Dorsolateral prefrontal cortex (tissue), 122 donors: ENCODE measurements at places on chromosomes 3 and 15. TPM values are rescaled to one million over a fixed set of nuclear protein-coding genes. Genes with fewer than 3 reads are reported as not detected.

Gene LRRC58
- total RNA-seq = 21.4 TPM

DNA sequence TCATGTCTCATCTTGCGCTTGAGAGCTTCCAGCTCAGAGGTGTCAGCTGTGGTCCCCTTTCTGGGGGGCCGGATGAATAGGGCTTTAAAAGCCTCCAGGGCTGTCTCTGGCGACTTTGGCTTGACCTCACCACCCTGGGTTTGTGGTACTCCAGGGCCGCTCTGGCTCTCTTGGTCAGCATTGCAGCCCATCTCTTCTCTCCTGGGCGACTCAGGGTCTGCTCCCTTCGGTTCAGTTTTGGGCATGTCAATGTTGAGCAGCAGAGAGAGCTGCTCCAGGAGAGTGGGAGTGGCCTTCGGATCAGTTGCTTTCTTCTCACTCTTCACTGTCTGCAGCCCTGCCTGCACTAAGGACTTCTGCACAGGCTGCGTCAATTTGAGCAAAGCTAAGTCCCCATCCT lies 127.9 kb downstream of the FMN1 start:
- DNase-seq = no peak

- no peak for DNase-seq
Observed at GRCh38 chr3:109413049-109413448, 75.7 kb upstream of the DPPA4 start.

GRCh38 chr3:184189421-184189820 lies 3.4 kb downstream of the ABCF3 start:
- no peak for DNase-seq

DNA sequence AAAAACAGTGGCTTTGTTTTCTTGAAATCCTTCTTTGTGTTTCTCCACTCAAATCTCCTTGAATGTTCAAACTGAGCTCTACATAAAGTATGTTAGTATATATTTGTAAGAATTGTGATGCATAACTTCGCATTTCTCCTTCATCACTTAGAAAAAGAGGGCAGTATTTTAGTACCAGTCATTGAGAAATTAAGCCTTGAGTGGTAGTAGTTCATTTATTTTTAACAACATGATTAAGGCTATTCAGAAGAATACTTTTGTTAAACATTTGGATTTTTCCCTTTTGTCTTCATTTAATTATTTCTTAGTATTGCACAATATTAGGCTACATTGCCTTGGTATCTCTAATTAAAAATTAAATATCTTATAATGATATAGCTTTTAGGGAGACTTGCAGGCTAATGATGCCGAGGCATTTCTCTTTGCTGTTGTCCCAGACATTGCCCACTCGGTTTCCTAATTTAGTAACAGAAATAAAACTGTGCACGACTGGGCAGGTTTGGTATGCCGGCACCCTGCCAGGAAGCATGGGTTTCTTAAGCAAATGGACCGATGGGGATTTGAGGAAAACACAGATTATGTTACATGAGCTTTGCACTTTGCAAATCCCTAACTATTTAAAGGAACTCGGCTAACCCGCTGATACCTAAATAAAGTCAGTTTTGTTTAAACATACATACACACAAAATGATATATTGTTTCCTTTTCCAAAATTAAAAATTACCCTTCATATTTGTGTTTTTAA lies 54.7 kb downstream of the LRRC28 start:
- no peak for DNase-seq

DNA sequence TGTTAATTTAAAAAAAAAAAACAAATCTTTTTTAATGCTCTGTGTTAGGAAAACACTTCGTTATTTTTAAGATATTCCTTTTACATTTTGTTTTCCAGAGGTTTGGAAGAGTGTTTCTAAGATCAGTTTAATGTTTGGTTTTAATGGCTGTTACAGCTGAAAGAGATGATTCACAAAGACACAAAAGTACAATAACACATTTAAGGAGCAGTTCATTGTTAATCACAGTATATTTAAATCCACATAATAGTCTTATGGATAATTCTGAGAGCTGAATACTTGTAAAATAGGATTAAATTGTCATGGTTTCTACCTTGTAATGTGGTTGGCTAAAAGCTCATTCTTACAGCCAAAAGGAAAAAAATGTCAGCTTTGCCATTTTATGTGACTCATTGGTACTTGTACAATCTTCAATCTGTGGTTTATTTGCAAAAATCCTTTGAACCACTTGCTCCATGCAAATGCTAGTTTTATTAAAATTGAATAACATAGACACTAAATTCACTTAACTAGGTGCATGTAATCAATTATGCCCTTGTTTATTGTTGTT lies 426.4 kb downstream of the NLGN1 start:
- DNase-seq = no peak

DNA sequence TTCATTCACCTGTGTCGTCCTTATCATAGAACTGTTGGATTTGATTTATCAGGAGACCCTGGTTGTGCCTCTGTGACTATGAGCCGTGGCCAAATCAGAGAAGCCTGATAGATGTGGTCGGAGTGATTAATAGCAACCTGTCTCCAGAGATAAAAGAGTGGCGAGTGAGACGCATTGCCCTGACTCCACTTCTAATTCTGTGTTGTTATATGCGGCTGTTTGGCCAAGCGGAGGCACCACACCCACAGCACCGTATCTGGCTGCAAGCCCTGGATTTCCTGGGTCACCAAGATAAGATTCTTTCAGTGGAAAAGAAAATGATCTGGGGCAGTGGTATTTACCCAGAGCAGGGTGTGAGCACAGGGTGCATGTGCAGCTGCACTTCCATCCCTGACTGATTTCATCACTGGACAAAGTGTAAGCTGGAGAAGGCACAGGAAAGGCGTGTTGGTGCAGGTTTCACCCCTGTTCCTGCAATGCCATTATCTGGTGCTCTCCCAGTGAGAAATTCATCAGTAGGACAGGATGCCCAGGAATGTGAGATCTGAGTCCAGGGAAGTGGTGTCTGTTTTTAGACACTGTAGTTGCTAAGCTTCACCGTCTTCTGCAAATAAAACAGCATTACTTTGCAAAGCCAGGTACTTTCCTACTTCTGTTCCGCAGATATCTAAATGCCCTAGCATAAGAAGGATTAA lies 84.6 kb downstream of the CD47 start:
- DNase-seq = no peak

GRCh38 chr3:24793896-24794295 lies 299.2 kb upstream of the THRB start:
- no peak for DNase-seq

Gene TMC3
- 0.28 TPM for total RNA-seq

DNA sequence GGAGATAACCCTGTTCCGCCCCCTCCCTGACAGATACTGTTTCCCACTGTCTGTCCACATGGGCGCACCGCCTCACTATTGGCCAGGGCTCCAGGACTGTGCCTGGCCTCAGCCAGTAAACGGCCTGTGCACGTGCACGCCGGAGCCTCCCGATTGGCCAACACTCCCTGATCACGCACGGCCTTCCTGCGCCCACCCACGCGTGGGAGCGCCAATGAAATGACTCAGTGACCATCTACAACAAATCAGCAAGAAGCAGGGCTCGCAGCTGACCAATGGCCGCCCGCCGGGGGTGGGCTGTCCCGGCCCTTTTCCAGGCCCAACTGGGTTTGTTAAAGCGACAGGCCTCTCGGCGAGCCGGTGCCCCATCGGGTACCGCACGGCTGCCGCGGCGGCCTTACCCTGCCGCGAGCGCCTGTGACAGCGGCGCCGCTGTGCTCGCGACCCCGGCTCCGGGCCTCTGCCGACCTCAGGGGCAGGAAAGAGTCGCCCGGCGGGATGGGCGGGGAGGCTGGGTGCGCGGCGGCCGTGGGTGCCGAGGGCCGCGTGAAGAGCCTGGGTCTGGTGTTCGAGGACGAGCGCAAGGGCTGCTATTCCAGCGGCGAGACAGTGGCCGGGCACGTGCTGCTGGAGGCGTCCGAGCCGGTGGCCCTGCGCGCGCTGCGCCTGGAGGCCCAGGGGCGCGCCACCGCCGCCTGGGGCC lies at the start of gene ARRDC4:
Gene ARRDC4, plus strand, starts transcription at position 340 of the 703 bp plus-strand sequence. Its CDS starts 159 bp downstream, at position 499.
- peak; percentile 100 for DNase-seq

- DNase-seq = no peak
Observed at GRCh38 chr3:28786446-28786845, 437.8 kb upstream of the AZI2 start.

DNA sequence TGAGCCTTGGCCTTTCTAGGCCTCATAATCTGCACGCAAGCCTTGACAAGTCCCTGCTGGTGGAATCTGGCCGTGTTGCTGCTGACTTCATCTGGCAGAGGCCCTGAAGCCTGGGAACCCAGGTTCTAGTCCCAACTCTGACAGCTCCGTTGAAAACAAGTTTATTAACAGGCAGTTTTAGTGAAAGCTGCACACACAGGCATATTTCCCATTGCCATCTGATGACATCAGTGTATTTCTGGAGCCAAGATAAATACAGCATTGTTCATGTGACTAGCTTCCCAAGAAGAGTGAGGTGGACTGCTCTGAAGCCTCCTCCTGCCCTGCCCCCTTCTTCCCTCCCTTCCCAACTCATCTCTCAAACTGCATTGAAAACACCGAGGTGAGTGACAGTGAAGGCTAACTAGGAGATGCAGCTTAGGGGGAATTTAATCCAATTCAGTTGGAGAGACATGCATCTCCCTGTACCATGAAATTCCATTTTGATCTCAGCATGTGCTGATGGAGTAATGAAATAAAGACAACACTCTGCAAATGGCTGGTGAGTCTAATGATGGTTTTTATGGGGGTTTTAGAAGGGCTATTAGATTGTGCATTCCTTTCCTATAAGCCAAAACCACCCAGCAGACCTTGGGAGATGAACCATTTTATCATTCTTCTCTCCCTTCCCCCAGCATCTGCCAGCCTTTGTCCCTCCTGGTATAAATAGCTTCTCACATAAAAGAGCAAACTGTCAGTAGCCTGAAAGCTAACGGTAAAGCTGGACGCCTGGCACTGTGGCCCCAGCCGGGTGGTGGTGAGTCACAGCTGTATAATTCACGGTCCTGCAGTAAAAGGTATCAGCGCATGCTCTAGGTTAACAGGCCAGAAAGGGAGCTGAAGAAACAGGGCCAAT lies 38.0 kb downstream of the PRICKLE2 start:
- DNase-seq = no peak

- no peak for DNase-seq
Observed at GRCh38 chr3:69646287-69647067, 92.8 kb upstream of the MITF start.

- no peak for DNase-seq
Observed at GRCh38 chr3:139093840-139094239, 49.1 kb upstream of the PRR23C start.

Gene PLA1A
- 14.9 TPM for total RNA-seq

- no peak for DNase-seq
Observed at GRCh38 chr3:33424606-33425452, 15.4 kb downstream of the UBP1 start.

DNA sequence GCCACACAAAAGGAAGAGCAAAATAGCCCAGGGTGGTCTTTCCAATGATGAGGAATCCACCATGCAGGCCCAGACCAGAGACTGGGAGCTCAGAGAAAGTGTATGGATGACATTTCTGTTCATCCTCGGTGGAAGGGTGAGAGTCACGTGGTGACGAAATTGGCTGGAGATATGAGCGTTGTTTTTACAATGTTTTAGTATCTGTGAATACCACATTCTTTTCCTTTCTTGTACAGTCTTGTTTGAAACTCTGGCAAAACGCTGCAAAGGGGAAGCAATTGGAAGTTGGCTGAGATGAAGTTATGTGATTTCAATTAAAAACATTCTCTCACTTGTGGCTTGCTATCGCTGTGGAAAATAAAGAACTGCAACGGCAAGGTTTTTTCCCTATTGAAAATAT lies 137.5 kb downstream of the MAGI1 start:
- DNase-seq = no peak

DNA sequence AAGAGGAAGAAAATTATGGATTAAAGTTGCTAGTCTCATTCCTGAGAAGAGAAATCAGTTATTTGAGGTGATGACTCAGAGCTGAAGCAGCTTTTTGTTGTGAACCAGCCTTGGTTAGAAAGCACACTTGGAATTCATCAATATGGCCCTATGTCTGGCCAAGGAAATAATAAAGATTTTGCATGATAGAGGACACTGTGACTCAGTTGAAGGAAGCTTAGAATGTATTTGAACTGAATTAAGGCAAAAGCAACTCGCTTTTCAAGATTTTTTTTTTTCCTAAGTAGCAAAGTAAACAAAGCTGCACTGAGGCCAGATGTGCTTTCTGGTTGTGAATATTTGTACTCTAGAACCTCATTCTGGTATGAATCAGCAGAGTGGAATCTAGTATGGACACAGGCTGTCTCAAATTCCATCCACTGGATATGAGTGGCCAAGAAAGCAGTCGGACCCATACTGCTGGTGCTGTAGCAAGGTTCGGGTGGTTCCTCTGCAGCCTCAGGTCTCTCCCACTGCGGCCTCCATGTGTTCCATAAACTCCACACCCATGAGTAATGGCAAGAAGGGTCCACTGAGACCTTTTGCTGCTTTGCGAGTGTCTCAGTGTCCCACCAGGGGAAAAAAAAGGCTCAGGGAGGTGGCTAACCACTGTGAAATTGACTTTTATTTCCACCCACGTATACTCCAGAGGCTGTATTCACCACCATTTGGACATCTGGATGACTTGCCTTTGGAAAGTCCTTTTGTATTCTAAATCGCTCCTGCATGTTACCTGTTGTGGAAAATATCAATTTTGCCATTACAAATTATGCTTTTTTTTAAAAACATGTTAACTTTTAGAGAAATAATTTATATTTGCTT lies 53.1 kb downstream of the TGFBR2 start:
- DNase-seq = no peak

- no peak for DNase-seq
Observed at GRCh38 chr15:89801471-89802195, 13.0 kb downstream of the ANPEP start.

DNA sequence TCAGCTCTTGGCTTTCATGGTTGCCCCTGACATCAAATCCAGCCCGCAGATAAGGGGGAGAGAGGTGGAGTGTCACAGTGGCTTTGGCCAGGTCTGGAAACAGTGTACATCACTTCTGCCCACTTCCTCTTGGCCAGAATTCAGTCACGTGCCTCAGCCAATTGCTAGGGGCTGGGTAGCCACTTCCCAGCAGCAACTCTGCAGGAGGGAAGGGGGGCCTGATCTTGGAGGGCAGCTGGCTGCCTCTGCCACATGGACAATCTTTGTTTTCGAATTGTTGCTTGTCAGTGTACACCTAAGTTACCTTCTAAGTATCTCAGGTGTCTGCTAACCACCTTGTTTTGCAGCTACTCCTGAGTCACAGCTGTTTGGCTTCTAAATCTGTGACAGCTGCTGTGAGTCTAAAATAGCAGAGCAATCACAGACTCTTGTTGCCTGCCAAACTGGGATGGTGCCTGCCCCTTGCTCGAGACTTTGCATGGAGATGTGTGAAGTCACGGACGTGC lies 41.0 kb upstream of the LIMD1 start:
- no peak for DNase-seq

Gene POPDC2
- 4.2 TPM for total RNA-seq

Gene APH1B
- 30.6 TPM for total RNA-seq

- no peak for DNase-seq
Observed at GRCh38 chr15:57820119-57820518, 113.6 kb downstream of the POLR2M start.

Gene PCBP4
- total RNA-seq = 100 TPM

Gene TUSC7
- total RNA-seq = not detected

- no peak for DNase-seq
Observed at GRCh38 chr3:115418583-115418982, 204.7 kb upstream of the GAP43 start.
